Activated CD4-positive, alpha-beta T cell treated with anti-CD3 and anti-CD28 coated beads, Interleukin-2, amount 10 ng/mL, durations not matched to agents 24 days and 14 days (primary cell): ENCODE measurements at places on chromosomes 13 and 19. TPM values are rescaled to one million over a fixed set of nuclear protein-coding genes. Genes with fewer than 3 reads are reported as not detected.

The HIPK4 gene
- total RNA-seq = not detected in 2 replicates

The ANGPTL8 gene
- total RNA-seq = not detected in 2 replicates

The SIGLECL1 gene
- not detected in 2 replicates for total RNA-seq

The KLK7 gene
- total RNA-seq = not detected in 2 replicates

The UTP14C gene
- 12.2 TPM in 2 replicates for total RNA-seq
